Activated CD8-positive, alpha-beta memory T cell treated with anti-CD3 and anti-CD28 coated beads, Interleukin-2, amount 50 U/mL, for 4 hours (primary cell): ENCODE measurements at places on chromosomes 12 and 14.

DNA sequence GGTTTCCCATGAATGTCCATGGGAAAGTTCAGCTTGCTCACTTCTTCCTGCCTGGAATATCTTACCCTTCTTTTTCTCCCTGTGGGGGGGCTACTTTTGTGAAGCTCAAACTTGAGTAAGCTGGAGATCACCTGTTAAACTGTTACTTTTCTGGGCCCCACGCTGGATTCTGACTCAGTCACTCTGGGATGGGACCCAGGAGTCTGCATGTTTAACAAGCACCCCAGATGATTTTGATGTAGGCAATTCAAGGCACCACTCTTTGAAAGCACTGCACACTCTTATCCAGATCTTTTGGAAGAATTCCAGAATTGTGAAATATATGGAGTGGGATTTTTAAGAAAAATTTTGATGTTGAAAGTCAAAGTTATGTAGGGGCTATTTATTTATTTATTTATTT, 46.3 kb upstream of the IGF1 start:
- DNase-seq = no peak

DNA sequence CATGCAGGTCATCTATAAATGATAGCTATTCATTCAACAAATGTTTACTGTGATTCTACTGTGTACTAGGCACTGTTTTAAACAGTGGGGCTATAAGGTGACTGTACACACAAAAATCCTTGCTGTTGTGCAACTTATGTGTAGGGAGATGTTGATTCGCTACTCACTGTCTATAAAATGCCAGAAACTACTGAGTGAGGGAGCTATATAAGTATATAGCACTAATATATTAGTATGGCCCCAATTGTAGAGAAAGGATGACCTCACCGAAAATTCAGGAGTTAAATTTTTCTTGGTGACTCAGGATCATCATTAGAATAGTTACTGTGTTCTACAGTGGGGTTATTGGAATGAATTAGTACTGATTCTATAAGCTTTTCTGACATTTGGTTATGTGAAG, 117.4 kb downstream of the TGFB3 start:
- DNase-seq = no peak

- no peak for DNase-seq
These were observed 110.9 kb upstream of the DNM1L start for GRCh38 chr12:32568228-32568627.

GRCh38 chr14:98798099-98798498, 473.9 kb downstream of the BCL11B start:
- no peak for DNase-seq

DNA sequence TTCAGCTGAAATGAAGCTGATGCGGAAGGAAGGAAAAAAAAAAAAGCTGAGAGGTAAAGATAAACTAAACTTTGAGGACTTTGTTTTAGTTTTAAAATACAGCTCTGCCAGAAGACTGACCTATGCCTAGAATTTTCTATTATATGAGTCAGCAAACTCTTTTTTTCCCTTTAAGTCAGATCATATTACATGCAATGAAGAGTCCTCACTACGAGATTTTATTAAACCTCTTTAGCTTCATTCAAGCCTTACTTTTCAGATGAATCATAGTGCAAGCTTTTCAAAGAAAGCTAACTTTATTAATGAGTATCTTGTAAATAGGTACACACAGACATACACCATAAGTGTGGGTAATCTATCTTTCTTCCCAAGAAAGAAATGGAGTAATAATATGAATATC, 57.8 kb upstream of the FSCB start:
- DNase-seq = no peak

DNA sequence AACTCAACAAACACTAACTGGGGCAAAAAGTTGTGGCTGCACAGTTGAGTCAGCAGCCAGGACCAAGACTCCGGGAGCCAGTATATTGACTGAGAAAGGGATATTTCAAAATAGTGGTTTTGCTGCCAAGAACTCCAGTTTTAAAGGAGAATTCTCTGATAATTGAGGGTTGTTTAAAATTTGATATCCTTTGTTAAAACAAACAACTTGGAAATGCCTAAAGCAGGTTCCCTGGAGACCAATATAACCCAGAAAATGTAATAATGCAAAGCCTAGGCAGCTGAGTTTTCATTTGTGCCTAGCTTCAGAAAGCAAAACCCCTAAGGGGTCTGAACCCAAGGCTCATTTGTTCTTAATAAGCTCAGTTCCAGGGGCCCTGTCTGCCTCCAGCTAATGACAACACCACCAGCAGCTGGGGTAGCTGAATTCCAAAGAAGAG, 311.7 kb upstream of the CCDC196 start:
- DNase-seq = no peak

GRCh38 chr12:92657770-92658169, 45.0 kb upstream of the PLEKHG7 start:
- no peak for DNase-seq

- no peak for DNase-seq
These were observed 137.9 kb downstream of the AEBP2 start for GRCh38 chr12:19577281-19577530.

DNA sequence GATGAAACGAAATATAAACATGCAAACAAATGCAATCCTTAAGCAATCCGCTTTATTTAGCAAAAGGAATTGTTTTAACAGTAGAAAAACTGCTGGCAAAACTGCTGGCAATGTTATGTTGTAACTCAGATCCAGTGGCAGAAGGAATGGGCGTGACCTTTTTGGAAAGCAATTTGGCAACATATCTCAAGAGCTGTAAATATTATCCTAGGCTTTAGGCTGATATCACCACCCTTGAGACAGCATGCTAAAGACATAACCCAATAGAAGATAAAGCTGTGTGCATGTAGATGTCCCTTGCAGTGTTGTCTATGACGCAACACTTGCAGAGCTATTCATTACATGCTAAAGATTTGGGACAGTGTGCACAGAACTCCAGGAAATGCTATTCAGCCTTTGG, 138.5 kb downstream of the DICER1 start:
- no peak for DNase-seq

DNA sequence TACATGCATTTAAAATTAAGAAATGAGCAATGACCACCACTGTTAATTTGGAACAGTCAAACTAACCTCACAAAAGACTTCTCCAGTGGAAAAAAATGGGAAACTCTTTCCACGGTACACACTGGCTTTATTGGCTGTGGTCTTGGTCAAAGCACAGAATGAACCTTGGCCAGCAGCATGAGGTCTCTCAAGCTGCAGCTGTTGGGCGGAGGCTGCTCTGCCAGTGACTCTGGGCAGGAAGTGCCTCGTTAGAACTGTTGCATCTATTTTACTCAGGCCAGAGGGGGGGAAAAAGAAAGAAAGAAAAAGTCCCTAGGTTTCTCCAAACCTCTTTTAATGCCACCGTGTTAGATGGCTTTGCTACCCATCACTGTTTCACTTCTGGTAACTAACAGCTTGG, 279.8 kb upstream of the DIO2 start:
- DNase-seq = no peak

- no peak for DNase-seq
These were observed 743.9 kb upstream of the FLRT2 start for GRCh38 chr14:84785996-84786395.

DNA sequence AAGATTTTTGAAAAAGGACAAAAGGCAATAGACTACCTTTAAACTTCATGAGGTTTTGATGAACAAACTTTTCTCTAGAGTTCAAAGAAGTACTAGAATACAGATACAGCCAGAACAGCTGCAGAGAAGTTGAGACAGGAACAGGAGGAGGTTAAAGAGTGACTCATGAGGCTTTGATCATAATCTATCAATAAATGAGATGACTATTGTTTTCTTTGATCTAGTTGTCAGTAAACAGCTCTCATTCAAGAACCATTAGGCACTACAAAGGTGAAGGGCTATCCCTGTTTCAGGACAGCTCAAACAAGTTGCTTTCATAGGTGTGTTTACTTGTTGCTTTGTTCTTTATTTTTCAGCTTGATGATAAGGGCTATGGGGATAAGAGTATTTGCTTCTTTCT, 2.4 kb downstream of the WASHC3 start:
- no peak for DNase-seq

GRCh38 chr12:113781415-113782198, 184.5 kb downstream of the RBM19 start:
- DNase-seq = no peak

DNA sequence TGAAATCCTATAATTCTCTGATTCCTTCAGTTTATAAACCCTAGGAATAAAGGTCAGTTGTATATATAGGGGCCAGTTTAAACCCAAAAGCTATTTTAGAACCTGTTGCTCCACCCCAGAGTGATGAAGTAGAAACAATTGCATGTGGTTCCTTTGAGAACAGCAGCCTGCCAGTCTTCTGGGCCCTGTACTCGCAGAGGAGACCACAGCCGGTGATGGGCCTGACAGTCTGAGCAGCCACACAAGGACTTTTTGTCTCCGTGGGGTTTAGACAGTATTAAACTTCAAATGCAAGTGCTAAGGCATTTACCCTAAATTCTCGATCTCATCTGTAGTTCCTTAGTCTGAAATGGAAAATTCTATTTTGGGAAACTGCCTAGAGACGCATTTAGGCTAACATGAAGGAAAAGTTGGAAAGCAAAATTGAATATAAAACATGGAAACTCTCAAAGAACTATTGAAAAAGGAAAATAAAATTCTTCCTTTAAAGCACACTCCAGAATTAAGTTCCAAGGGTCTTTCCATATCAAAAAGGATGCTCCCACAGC, 80.6 kb downstream of the PRICKLE1 start:
- no peak for DNase-seq

DNA sequence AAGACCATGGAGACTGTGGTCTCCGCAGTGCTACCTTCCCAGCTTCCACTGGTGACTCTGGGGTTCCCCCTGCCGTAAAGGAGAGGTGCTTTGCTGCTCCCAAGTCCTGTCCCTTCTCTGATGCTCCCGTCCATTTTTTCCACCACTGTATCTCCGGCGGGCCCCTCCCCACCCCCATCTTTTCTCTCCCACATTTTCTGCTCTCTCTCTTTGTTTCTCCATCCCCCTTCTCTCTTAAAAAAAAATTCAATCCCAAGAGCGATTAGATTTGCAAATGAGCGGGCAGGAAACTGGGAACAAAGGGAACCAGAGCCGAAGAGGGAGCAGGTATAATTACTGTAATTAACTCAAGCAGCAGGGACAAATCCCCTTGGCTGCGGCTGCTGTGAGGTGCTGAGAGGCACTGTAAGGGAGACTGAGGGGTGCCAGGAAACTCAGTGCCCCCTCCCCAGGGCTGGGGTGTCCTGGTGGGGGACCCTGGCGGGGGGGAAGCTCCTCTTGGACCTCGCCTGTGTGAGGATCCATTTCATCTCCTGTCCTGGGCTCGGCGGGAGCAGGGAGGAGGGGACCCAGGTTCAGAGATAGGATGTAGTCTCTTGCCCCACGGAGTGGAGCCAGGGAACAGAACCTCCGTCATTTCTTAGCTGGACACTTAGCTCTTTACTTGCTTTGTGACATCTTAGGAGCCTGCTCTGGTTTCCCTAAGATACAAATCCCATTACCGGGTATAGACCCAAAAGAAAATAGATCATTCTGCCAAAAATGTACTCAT, 140.4 kb upstream of the NRXN3 start:
- DNase-seq = no peak

DNA sequence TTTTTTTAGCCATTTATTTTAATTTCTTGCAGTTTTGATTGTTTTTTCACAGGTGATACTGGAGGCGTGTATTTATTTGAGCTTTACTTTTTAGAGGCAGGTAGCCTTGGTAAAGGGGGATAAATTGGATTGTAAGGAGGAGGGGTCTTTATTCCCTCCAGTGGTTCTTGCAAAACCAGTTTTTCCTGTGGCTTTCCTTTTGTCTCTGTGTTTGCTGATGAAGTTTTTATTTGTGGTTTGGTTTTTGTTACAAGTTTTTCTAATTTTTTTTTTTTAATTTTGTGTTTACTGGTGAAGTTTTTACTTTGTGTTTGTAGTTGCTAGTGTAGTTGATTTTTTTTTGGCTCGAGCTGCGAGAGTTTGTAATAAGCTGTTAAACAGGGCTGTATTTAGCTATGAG, 278.5 kb downstream of the PRKD1 start:
- no peak for DNase-seq
